ENCODE measurements at places on chromosomes 2 and 18.

- DNase-seq, result no peak
These were observed 400.6 kb downstream of the THSD7B start for GRCh38 chr2:137165968-137166367.

- no peak for DNase-seq
These were observed 98.5 kb upstream of the UXS1 start for GRCh38 chr2:106292627-106293026.

GRCh38 chr2:173290518-173290917, 64.2 kb upstream of the CDCA7 start:
- DNase-seq, result no peak

- peak; percentile 46 for DNase-seq
These were observed 7.8 kb downstream of the CCDC85A start for GRCh38 chr2:56191617-56192016.

GRCh38 chr2:106270471-106270891, 76.4 kb upstream of the UXS1 start:
- DNase-seq, result no peak
